Stimulated activated CD4-positive, alpha-beta T cell treated with anti-CD3 and anti-CD28 coated beads, Interleukin-4, amount 100 ng/mL, for 4 hours (primary cell): ENCODE measurements at places on chromosomes 6 and 20.

- DNase-seq, result peak; percentile 32
Observed at GRCh38 chr6:53794137-53794719, 577 bp upstream of the LRRC1 start.

GRCh38 chr20:23659989-23660837, 22.5 kb upstream of the CST3 start:
- no peak for DNase-seq

- no peak for DNase-seq
Observed at GRCh38 chr6:157152556-157152955, 170.8 kb downstream of the TMEM242 start.

DNA sequence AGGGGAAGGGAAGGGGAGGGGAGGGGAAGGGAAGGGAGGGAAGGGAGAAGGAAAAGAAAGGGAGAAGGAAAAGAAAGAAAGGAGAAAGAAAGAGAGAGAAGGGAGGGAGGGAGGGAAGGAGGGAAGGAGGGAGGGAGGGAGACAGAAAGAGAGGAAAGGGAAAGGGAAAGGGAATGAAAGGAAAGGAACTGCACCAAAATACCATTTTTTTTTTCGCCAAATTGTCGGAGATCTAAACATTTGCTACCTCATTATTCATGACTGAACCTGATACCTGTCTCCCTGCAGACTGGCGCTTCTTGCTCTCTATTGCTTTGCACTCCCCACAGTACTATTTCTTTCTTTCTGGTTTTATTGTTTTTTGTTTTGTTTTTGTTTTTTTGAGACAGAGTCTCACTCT, 117.3 kb upstream of the LGSN start:
- no peak for DNase-seq

GRCh38 chr6:152461556-152461955, 175.6 kb downstream of the SYNE1 start:
- DNase-seq, result no peak
